ENCODE measurements at places on chromosomes 11 and 22.

- DNase-seq, result peak; percentile 19
Measured at GRCh38 chr22:38706101-38706900, 557 bp downstream of the GTPBP1 start.

DNA sequence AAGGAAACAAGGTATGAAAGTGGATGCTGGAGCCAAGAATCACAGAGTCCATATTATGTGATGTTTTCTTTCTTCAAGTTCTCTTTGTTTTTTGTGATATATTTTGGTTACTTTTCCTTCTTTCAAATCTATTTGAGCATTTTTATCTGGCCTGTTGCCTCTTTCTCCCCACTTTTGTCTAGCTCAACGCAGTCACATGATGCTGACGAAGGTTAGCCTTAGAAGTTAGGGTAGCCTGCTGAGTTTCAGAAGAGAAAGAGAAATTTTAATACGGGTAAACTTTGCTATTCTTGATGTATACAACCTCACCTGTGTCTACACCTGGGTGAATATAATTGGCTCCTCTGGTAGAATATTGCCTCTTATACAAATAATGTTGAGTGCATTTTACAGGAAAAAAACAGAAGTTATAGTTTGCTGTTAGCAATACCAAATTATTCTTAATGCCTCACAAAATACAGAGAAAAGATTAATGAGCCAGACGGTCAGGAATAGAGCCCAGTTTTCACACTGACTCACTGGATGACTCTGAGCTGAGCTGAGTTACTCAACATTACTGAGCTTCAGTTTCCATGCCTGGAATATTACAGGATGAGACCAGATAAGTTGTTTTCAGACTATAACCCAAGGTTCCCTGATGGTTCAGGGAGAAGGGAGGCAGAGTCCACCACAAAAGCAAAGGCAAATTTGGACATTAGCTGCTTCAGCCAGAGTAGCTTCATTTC is 161.6 kb upstream of the BDNF start:
- DNase-seq, result no peak

- no peak for DNase-seq
Measured at GRCh38 chr11:14320020-14320419, 39.0 kb downstream of the RRAS2 start.

DNA sequence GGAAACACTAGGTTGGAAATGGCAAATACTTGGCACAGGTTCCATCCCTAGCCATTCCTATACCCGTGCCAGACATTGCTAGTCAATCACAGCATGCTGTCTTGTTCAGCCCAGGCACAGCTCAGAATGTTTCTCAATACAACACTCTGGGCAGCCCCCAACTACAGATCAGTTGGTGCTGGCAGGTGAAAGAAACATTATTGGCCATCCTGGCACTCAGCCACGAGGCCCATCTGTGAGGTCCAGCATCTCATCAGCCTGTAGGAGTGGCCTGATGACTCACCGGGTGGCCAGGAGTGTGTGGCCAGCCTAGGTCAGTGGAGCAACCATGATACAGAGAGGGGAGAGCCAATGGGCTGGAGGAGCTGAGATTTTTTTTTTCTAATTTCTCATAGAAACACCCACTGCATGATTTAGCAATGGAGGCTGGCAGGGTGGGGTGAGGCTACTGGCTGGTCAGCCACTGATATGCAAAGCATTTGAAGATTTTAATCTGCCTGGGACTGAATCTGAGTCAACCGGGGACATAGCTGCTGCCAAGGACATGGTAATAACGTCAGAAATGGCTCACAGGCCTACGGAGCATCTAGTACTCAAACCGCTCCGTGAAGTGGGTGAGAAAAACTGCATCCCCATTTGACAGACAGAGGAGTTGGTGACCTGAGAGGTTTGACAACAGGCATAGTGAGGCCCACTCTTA is 5.4 kb downstream of the MYO18B start:
- DNase-seq, result no peak

DNA sequence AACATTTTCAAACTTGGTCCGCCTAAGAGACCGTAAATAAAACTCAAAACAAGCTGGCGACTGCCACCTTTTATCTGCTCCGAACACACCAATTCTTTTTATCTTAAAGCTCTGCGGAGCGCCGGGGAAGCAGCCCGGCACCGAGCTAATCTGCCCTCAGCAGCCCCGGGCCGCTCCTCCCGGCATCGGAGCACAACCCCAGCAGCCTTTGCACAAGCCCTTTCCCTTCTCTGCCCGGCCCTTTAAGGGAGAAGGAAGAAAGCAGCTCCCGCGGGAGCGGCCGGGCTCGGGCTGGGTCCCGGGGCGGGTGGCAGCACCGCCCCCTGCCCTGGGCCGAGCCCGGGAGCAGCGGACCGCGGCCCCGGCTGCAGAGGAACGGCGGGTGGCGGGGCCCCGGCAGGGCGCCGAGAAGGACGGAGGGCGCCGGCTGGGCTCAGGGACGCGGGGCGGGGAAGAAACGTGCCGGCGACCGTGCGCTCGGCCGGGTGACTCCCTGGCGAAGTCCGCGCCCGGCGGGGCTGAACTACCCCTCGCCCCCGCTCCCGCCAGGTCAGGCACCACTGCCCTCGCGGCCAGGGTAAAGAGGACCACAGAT is 133.6 kb upstream of the C11orf58 start:
- no peak for DNase-seq

DNA sequence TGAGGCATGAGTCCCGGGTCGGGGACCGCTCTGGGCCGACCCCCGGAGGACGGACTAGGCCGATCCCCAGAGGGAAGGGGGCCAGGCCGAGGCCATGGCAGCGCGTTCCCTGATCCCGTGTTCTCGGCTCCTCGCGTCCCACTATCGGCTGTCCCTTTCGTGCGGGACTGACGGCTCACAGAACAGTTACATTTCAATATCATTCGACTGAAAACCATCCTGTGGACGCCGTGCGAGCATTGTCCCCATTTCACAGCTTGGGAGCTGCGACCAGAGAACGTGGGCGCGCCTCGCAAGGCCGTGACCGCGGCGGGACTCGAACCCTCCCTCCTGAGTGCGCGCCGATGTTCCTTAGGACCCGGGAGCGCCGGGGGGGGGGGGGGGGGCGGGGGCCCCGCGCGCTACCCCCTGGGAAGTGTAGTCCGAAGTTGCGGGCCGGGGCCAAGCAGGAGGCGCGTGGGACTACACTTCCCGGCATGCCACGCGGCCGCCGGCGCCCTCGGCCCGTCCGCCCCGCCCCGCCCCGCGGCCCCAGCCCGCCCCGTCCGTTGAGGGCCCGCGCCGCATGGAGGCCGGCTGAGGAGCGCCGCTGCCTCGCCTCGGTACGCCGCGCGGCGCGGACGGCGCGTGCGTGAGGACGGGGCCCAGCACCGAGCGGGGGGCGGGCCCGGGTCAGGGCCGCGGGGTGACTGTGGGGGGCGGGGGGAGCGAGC is at the start of gene TRABD:
Gene TRABD (plus strand): TSS at position 539 of the 713 bp plus-strand sequence. CDS start 7,148 bp downstream, outside the sequence.
- peak; percentile 80 for DNase-seq

DNA sequence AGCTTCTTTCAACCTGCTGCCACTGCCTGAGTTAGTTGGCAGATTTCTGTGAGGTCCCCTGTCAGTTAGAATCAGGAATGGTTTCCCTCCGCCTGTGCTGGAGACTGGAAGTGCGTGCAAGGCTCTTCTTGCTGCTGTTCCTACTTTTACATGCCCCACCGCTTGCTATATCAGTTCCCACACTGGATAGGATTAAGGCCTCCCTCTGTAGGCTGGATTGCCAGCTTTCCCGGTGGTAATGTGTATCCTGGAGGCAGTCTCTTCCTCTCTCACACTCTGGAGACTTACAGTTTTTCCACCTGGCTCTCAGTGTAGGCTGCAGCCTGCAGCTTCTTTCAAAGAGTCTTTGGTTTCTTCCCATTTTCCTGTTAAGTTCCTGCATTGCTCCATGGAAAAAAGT is 66.5 kb downstream of the ARHGAP42 start:
- no peak for DNase-seq

DNA sequence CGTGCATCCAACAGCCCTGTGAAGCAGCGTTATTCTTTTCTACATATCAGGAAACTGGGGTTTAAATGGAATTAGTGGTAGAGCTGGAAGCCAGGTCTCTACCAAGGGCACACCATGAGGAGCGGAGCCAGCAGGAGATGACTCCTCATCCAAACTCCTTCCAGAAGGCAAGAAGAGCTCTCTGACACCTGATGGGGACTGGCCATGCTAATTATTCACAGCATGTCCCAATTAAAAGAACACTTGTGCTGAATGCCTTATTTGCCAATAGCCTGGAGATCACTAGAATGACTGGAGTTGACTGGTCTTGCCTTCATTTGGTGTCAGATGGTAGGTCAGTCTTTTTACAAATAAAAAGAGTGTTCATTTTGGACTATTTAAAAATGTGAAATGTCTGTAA is 32.9 kb upstream of the SLN start:
- DNase-seq, result no peak

GRCh38 chr11:93542811-93543229 is 371 bp downstream of the SMCO4 start:
- DNase-seq, result no peak

DNA sequence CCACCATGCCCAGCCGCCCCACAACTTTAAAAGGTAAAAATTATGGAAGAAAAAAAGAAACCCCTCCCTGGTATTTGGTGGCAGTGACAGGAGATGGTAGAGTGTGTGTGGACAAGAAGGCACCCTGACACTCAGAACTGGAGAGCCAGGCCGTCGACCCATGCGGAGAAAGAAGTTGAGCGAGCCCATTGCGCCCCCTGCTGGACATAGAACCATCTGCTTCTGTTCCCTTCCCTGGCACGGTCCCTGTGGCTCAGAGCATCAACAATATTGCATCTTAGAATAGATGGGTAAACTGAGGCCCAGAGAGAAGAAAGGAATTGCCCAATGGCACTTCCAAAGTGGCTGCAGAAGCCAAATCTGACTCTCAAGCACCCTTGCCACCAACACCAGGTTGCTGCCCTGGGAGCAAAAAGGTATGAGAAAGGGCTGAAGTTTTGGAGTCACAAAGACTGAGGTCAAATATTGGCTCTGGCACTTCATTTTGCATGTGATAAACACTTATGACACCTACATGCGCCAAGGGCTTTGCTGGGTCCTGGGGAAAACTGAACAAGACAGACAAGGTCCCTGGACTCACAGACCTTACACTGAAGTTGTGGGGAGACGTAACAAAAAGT is 8.6 kb downstream of the MRPL11 start:
- DNase-seq, result peak; percentile 71

- no peak for DNase-seq
Measured at GRCh38 chr11:7964873-7965272, 374 bp downstream of the NLRP10 start.

DNA sequence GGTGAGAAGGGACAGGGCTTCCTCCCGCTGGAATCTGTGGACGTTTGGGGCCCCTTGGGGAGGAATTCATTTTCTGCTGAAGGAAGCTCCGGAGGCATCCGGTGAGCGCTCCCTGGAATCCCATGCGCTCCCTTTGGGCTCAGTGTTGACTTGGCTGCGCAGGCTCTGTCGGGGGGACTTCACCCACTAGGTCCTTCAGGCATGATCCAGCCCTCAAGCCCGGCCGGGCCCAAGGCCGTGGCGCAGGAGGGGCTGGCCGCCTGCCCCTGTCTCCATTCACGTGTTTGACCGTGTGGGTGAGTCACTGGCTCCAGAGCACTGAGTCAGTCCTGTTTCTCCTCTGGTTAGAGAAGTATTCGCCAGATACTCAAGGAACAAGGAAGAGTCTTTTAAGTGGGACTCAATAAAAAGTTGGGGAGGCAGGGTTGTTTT is 1.4 kb downstream of the CTTN start:
- DNase-seq, result no peak

DNA sequence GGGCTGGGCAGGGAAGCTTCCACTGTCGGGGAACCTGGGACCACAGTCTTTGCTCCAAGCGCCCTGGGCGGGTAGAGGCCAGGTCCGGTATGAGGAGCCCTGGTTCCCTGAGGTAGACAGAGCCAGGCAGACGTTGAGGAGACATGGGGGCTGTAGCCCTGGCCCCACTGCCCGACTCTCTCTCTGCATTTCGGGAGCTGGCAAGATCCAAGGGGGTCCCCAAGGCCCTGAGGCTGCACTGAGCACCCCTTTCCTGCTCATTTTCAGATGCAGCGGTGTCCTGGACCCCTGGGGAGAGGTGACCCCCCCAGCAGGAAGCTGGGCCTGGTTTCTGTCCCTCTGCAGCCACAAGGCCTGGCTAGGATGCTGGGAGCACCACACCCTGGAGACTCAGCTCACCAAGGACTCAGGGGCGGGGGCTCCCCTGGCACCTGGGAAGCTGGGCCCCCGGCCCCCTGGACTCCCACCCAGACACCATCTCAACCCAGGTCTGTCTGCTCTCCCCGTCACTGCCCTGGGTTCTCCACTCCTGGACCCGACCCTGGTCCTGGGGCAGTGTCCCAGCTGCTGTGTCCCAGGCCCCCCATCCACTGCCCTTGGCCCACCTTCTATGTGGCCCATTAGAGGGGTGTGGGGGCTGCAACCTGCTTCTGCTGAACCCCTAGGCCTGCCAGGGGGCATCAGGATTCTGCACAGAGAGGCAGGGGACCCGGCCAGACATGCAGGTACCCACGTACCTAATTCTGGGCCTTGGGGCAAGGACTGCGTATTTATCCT is 15.0 kb upstream of the MUC6 start:
- DNase-seq, result no peak

DNA sequence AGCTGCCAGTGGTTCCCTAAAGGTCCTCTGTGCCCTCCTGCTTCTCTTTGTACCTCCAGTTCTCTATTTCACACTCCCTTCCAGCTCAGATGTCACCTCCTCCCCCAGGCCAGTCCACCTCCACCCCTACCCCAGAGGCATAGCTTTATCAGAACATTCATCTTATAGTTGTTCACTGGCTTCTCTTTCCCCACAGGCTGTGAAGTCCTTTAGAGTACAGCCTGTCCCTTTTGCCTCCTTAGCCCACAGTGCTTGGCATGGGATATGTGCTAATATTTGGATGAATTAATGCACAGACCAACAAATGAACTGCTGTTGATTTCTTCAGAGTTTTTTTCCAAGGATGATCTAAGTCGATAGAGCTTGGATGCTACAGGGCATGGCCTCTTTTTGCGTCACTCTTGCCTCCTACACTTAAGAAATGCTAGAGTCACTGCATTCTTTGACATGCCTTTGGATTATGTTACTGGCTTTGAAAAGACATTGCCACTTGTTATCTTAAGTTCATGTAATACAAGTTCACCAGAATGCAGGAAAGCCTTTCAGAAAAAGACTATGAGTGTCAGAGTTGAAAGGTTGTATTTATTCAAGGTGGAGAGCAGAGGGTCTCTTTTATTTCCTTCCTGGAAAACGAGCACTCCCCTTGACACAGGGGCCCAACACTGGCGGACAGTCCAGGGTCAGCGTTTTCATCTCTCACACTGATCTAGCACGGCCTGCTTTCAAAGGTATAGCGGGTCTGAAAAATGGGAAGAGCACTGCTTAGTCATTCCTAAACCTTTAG is 75.7 kb downstream of the PISD start:
- DNase-seq, result no peak

GRCh38 chr11:13277768-13278608 is at the start of gene BMAL1:
Gene BMAL1 (plus strand): TSS chr11:13277790. CDS start chr11:13354309, 76,519 bp downstream.
- DNase-seq, result peak; percentile 29

- no peak for DNase-seq
Measured at GRCh38 chr11:20599221-20600019, at the start of gene SLC6A5. Gene SLC6A5 (plus strand): TSS chr11:20599608. CDS start chr11:20599673, 65 bp downstream.

DNA sequence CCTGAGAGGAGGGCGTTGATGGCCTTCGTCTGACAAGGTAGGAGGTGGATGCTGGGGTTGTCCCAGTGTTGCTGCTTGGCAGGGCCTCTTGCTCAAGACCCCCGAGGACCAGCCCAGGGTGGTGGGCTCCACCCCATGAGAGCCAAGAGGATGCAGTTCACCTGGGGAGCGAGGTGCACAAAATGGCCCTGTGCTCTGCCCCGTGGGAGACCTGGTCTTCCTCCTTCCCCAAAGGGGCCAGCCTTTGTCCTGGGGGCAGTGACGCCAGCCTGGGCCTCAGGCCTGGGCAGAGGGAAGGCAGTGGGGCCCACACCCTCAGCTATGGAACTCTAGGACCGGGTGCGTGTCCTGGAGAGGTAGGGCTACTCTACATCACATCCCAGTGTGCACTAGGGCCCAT is 1233.3 kb downstream of the TBC1D22A start:
- no peak for DNase-seq
